ENCODE measurements at places on chromosomes 3 and 15.

DNA sequence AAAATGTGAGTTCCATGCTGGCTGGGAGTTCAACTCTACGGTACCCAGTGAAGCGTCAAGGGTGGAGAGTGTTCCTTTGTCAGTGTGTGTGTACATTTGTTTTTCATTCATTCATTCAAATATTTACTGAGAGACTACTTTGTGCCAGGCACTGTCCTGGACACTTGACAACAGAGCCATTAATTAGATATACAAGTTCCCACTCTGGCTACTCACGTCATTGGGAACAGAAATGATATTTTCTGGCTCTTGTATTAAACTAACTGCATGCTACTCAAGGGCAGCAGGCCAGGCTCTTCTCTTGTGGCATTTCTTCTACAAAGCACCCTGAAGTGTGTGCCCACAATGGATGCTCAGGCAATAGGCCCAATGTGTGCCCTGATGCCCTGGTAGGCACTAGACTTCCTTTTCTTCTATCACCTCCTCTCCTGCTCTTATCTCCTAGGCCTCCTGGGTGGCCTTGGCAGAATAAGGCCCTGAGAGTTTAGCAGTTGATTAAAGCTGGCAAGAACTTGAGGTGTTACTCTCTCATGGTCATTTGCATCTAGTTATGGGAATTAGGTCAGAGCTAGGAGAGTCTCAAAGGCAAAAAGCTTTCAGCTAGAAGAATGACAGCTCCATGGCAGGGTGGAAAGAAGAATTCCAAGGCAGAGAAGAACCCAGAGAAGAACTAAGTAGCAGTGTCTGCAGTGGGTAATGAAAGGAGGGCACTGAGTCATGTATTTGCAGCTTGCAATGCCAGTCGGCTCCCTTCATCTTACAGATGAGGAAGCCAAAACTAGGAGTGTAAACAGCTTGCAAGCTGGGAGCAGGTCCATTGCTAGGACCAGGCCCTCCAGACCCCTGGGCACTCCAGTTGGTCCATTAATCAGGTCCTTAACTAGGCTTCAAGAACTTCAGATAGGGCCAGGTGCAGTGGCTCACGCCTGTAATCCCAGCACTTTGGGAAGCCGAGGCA is 14.0 kb upstream of the SMAD3 start:
- no peak for DNase-seq

- no peak for DNase-seq
Observed at GRCh38 chr3:107055181-107055942, 321.9 kb upstream of the CCDC54 start.

- no peak for DNase-seq
Observed at GRCh38 chr3:103112273-103112672, 677.5 kb downstream of the ZPLD1 start.

DNA sequence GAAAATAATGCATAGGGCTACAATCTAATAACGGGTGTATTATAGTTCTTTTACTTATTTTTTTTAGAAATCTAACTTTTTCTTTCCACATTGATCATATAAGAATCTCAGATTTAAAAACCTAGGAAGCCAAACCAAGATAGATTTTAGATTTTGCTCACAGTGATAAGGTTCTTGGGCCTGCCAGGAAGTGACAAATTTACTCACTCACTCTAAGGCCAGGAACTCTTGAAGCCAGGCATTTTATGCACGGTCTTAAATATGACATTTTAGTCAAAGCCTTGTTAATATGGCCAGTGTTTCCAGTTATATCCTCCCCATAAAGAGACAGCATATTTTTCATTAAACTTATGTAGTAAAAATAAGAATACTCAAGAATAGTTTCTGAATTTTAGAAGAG is 271.4 kb downstream of the SQOR start:
- DNase-seq = no peak

- no peak for DNase-seq
Observed at GRCh38 chr15:57595011-57595866, 3.5 kb downstream of the MYZAP start.

DNA sequence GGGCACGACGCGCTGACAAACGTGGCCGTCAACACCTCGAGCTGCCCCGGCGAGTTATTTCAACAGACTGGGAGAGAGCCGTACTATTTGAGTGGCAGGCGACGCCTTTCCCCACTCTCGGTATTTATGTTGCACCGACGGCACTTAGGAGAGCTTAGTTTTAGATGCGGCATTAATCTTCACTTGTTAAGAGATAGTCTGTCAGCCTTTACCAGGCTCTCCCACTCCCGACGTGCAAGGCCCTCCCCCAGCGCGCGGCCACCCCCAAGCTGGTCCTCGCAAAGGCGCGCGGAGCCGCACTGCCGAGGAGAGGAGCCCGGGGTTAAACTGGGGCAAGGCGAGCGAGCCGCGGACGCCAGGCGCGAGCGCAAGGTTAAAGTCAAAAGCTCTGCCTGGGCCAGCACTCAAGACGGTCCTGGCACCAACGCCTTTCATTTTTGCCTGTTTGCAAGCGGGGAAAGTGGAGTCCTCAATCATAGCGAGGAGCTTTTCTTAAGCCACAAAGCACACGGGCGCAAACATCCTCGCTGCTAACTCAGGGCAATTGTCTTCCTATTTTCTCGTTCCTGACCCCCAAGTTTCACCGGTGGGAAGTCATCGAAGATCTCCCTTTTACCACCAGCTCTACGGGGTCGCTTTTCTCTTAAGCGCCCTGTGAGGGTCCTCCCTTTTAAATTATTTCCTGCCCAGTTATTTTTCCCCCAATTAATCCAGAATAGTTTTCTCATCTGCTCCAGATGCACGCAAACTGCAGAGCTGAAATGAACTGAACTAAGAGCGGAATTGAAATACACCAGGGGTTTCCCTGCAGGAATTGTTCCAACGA is 86.6 kb downstream of the NR2F2 start:
- DNase-seq = no peak

DNA sequence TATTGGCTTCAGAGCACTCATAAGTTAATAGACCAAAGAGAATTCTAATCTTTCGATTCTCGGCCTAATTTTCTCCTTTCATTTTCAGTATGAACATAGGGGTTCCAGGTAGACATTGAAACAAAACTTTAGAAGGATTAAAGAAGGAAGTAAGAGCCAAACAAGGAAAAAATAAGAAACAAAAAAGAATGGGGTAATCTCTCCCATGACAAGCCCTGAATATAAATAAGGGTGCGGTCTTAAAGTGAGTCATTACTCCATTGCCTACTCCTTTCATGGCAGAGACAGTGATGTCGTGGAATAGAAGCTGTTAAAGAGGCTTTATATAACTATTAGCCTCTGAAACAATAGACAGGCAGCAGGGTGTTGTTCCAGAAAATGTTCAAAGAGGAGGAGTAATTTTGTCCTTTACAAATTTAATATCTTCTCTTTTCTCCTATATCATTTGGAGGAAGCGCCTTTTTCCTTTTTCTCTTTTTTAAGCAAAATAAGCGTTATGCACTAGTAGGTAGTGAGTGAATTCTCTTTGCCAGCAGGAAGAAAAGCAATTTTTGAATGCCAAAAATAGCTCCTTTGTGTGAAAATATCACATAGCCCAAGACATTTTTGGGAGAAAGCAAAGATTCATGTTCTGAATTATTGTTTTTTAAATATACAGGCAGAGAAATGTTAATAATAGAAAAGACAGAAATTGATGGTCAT is 607.9 kb upstream of the KCNMB2 start:
- no peak for DNase-seq

DNA sequence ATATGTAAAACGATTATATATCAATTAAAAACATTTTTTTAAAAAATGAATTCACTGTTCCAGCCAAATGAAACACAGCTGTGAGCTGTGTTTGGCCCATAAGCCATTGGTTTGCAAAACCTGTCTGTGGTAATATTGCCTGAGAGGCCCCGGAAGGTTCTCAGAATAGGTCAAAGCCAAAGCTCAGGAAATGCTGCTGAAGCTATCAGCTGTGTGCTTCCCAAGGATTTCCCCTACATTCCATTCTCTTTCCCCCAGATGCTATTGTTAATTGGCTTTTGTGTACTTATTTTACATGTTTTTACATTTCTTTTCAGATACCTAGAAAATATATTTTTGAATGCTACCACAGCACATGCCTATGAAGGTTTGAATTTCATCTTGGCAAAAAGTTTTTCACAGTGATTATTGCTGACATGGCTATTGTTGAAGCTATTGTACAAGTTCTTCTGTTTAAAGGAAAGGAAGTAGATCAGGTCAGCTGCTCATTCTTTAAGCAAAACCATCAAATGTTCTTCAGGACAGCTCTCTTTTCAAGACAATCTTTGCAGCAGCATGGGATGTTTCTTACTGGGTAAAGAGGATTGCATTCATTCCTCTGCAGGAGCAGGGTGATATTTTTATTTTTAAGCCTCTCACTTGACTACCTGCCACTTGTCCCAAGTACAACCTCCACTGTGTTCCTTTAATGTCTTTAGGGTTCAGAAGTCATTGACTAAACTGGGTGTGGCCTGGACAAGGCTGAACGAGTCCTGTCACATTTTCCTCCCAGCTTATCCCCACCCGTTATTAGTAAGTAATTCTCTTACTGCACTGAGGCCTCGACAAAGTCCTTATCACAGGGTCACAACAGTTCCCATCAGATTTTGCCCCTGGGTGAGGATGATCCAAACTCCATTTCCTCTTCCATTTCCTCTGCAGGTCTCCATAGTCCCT is 26.3 kb upstream of the BNC1 start:
- DNase-seq = no peak

GRCh38 chr3:122305818-122306621 is 19.0 kb upstream of the CSTA start:
- no peak for DNase-seq

GRCh38 chr3:14633819-14634424 is 17.6 kb upstream of the CCDC174 start:
- DNase-seq = peak; percentile 76

DNA sequence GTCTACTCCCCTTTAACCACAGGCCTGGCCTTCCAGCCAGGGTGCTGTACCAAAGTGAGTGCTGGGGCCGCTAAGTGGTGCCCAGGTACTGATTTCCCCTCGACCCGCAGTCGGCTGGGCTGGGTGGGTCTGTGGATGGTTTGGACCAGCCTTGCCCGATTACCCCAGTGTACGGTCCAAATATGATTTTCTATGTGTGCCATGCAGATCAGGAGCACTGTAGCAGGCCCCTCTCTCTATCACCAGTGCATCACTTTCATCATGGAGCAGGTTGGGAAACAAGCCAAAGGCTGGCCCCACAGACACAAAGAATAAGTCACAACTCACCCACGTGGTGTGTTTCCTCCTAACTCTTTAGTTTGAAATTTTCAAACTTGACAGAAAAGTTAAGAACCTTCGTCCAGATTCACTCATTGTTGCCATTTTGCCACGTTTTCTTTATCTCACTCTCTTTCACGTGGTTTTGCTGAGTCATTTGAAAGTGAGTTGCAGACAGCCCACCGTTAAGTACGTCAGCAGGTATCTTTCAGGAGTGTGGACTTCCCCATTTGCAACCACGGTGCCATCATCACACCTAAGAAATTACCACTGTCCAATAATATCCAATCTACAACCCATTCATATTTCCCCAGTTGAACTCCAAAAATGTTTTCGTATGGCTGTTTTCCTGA is 37.0 kb downstream of the ZNF710 start:
- DNase-seq = no peak

GRCh38 chr3:119582178-119582577 is 2.9 kb downstream of the ADPRH start:
- no peak for DNase-seq

DNA sequence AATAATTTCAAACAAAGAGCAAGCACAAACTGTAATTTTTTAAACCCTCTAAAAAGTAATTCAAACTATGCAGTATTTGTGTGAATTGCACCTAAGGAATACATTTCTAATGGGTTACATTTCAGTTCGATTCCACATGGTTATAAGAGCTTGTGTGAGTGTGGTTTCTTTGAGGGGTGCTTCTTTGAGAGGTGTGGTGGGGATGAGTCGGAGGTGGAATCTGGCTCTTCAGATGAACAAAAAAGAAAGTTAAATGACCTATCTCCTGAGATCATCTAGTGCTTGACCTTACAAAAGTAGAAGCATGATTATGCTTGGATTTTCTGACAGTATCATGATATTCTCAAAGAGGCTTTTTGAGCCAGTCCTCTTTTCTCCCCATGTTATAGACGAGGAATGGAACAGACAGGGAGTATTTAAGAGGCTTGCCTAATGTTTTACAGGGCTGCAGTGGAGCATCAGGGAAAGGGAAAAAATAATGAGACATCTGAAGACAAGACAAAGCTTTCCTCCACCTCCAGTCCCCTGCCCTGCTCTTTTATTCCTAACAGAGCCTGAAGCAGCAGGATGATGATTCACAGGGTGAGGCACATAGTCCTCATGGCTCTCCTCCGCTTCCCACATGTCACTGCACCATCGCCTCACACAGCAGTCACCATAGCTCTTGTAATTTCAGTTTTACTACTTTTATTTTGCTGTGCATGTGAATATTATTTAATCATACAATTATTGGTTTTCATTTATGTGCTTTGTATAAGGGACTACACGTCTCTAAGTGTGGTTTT is 82.0 kb downstream of the LYSMD4 start:
- no peak for DNase-seq

DNA sequence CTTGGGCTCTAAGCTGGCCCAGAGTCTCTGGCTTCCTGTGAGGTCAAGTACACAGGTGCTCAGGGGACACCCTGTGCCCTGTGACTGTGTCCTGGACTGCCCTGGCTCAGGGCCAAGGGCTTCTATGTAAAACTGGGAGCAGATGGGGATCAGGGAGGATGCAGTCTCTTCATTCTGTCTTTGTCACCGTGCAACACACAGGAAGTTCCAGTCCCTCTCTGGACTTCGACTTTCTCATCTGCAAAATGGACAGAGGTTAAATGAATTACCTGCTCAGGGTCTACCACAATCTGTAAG is 61.9 kb upstream of the TLE3 start:
- DNase-seq = no peak

Measured in hematopoietic multipotent progenitor cell treated with erythropoietin and hydrocortisone succinate and interleukin-3 and kit ligand, for 17 days (in vitro differentiated cells).